Thoracic aorta endothelial cell (primary cell): ENCODE measurements at places on chromosomes 5 and 9. TPM values are rescaled to one million over a fixed set of nuclear protein-coding genes. Genes with fewer than 3 reads are reported as not detected.

PCDHGA5 gene
- total RNA-seq = 0.72 and 1.1 TPM in 2 replicates

ADAMTSL2 gene
- total RNA-seq = not detected in 2 replicates

MYOZ3 gene
- total RNA-seq = under 0.01 and 0.22 TPM in 2 replicates

INSL6 gene
- total RNA-seq = not detected in 2 replicates

TLX3 gene
- total RNA-seq = not detected in 2 replicates

SPINK13 gene
- not detected in 2 replicates for total RNA-seq

RAD23B gene
- 132 and 154 TPM in 2 replicates for total RNA-seq

GARIN3 gene
- total RNA-seq = not detected in 2 replicates

PRSS3 gene
- total RNA-seq = 24.4 and 24.7 TPM in 2 replicates

KDM4C gene
- 25.4 and 31.9 TPM in 2 replicates for total RNA-seq

ESM1 gene
- 411 and 422 TPM in 2 replicates for total RNA-seq

CTXN3 gene
- not detected in 2 replicates for total RNA-seq

PLPP7 gene
- 0.65 and 2.7 TPM in 2 replicates for total RNA-seq

MEGF10 gene
- 0.14 and 0.93 TPM in 2 replicates for total RNA-seq

STK32A gene
- total RNA-seq = under 0.01 TPM in 1 of 2 replicates, not detected in the other

PTCH1 gene
- 3.7 and 9.4 TPM in 2 replicates for total RNA-seq

ADGRD2 gene
- not detected in 2 replicates for total RNA-seq

ROPN1L gene
- total RNA-seq = 0.53 and 1.9 TPM in 2 replicates

ABLIM3 gene
- total RNA-seq = 44.0 and 47.9 TPM in 2 replicates

CYLC2 gene
- total RNA-seq = not detected in 2 replicates

PCDHA1 gene
- not detected in 2 replicates for total RNA-seq

PCDHB3 gene
- 0.14 and 0.27 TPM in 2 replicates for total RNA-seq

LYRM7 gene
- total RNA-seq = 11.3 and 16.0 TPM in 2 replicates

CFAP90 gene
- total RNA-seq = not detected in 2 replicates

TMC1 gene
- total RNA-seq = 2.2 and 3.2 TPM in 2 replicates

SFXN1 gene
- 98.4 and 133 TPM in 2 replicates for total RNA-seq

TMEM232 gene
- total RNA-seq = 0.80 and 2.4 TPM in 2 replicates

LEAP2 gene
- 0.50 and 0.53 TPM in 2 replicates for total RNA-seq

GABRA1 gene
- not detected in 2 replicates for total RNA-seq

KLHL3 gene
- total RNA-seq = 18.3 and 29.7 TPM in 2 replicates

PCDHGC3 gene
- 13.3 and 19.6 TPM in 2 replicates for total RNA-seq

CHSY3 gene
- 2.7 and 3.3 TPM in 2 replicates for total RNA-seq

SH3GL2 gene
- 0.13 and 0.14 TPM in 2 replicates for total RNA-seq
